NCI-H82 (cell line): ENCODE measurements at places on chromosomes 7 and 10.
A peak's percentile ranks its signal among the peaks of the same experiment; 100 is the strongest.

DNA sequence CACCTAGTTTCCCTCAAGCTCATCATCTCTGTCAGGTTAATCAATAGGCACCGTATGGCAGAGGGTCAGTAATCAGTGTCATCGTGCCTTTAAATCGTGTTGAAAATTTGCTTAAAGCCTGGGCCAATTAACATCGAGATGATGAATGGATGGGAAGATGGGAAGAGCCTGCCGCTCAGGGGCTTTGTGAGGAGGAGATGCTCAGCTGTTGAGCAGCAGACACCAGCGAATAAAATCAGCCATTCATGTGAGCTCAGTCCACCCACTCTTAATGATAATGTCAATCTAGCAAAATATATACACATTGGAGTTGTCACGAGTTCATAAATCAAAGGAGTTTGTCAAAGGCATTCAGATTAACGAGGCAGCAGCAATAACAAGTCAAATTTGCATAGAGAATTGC, 97.7 kb downstream of the BTRC start:
- DNase-seq = peak; percentile 98

GRCh38 chr10:108696792-108697477, 1226.4 kb downstream of the XPNPEP1 start:
- no peak for DNase-seq

DNA sequence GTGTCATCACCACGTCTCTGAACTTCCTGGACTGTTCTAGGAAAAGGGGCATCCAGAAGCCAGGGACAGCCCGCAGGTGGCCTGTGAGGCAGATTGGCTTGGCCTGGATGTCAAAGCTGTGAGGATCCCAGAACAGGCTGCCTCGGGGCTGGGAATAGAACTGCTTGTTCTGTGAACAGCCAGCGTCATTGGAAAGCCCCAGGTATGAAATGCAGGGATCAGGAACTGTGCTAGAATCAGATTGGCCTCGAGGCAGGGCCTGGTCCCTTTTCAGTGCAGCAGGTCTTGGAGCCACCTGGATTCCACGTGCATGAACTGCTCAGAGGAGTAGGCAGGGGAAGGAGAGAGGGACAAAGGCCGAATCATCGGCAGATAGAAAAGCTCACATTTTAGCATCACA, 44.6 kb downstream of the FAM20C start:
- DNase-seq = no peak

DNA sequence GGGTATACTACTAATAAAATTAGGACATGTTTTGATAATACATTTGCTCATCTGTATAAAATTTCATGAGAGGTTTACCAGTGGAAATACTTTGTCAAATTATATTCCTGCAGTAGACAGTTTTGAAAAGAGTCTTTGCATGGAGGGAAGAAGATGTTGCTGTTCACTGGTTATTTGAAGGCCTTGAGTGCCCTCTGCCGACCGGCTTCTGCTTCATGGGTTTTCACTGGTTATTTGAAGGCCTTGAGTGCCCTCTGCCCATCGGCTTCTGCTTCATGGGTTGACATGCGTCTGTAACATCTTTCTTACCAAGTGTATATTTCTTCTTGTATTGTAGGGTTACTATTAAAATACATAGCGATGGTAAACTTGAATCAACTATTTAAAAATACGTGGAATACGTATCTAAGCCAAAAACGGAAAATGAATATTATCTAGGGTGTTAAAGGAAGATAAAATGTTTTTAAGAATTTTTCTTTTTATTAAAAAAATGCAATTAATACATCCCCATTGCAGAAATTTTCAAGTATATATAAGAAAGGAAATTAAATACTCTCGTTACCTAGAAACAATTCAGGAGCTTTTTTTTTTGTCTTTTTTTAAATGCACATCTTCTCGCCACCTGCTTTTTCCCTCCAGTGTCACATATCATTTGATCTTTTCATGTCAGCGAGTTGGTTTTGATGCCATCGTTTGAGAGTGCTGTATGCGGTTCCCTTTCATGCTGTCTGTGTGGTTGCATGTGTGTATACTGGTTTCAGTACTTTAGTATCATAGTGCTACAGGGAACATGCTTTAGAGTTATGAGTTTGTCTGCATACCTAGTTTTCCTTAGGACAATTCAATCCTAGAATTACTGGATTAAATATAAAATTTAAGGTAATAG, 73.4 kb downstream of the SHH start:
- peak; percentile 69 for DNase-seq
